T-helper 22 cell (primary cell): ENCODE measurements at places on chromosomes 6 and 20.
A peak's percentile ranks its signal among the peaks of the same experiment; 100 is the strongest.

GRCh38 chr6:52392944-52393343 lies 27.2 kb upstream of the EFHC1 start:
- DNase-seq = no peak

DNA sequence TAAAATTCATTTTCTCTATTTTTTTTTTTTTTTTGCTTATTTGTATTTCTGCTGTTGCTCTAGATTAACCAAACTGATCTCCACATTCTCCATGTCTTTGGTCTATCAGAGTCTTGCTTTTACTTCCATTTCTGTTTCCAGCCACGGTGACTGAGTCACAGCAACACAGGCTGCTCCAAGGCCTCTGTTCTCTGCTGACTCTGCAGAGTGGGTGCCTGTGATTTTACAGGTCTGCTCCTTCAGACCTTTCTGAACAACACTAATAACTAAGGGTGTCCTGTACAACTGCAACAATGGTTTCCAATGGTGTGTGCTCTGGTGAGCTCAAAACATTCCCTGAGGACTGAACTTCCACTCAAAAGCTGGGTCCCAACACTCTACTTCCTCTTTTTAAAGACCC lies 102.3 kb upstream of the BMP2 start:
- no peak for DNase-seq

- DNase-seq = no peak
Measured at GRCh38 chr6:7311176-7311575, 1.8 kb downstream of the SSR1 start.

- no peak for DNase-seq
Measured at GRCh38 chr6:120764312-120764711, 570.0 kb downstream of the TBC1D32 start.

DNA sequence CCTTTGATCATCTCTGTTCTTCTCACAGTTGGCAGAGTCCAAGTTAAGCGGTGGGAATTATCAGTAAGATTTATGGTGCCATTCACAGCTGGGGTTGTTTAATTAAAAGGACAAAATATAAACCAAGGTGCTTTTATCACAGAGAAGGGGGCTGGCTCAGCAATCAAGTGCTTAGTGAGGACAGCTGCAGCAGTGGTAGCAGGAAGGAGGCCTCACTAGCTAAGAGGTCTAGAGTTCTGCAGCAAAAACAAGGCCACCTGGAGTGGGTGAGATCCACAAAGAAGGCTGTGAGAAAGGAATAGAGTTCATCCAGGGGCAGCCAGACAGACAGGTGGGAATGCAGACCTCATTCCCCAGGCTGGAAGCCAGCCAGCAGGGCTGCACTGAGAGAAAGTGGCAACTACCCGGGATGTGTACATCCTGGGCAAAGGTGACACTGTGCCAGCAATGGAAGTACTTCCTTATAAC lies 37.1 kb downstream of the PIGU start:
- DNase-seq = no peak

DNA sequence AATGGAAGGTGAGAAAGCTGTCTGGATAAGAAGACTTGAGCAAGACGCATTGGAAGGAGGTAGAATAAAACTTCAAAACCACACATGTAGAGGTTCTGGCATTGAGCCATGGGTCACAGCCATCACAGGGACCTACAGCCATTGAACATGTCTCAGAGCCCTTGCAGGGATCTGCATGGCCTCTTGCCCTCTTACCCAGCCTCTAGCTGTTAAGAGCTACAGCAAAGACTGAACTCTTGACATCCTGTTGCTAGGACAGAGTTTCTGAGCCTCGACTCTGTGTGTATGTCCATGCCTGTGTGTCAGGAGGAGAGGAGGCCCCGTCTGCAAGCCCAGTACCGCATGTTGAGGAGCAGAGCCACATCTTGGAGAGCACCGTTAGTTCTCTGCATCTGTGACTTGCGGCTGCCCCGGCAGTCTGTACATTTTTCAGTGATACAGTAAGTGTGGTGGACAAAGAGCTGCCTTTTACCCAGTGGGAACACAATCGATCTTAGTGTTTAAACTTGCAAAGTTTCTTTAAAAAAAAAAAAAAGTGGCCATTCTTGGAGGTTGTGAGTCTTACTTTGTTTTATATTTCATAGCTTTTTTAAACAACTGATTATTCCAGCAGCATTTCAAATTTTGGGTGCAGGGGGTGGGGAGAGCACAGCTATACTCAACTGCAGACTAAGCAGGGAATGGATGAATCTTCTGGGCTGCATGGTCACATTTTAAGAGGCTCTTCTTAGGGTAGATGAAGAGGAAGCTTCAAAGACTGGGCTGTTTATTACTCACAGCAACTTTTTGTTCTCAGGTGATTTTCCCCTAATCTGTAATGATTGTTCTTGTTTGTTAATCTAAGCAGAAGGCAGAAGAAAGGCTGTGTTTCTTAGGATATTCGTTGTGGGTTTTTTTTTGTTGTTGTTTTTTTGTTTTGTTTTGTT lies 88.5 kb downstream of the TBC1D7 start:
- no peak for DNase-seq

GRCh38 chr20:25042531-25043498 lies 15.1 kb downstream of the ACSS1 start:
- DNase-seq = peak; percentile 7

- no peak for DNase-seq
Measured at GRCh38 chr6:158496700-158497099, 63.2 kb upstream of the TMEM181 start.

GRCh38 chr6:41449399-41450245 lies 96.6 kb upstream of the FOXP4 start:
- no peak for DNase-seq

DNA sequence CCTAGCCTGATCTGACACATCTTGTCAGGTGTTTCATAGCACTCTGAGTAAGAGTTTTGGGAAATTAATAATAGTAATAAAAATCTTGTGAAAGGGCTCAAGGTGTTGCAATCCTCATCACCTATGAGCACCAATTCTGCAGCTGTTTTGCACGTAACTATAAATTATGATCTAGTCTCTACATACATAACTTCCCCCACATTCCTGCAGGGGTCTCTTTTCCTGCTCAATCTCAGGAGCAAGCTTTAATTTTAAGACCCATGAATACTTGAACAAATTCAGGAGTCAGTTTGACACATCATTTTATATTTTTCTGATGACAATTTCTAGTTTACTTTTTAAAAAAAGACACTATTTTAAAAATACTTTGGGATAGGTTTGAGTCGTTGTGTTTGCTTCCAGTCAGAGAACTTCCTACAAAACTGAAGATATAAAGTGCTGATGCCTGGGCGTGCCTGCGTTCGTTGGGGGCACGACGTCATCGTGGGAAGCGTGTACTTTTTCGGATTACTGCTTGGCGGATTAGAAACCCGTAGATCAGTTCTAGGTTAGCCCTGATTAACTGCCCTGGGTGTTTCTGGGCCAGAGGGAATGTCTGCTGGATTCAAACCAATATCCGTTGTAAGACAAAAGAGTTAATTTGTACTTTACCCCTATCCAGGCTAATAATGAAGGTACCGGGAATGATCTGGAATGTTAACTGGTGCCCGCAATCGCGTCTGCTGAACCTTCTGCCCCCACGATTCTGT lies 1.0 kb upstream of the E2F3 start:
- peak; percentile 20 for DNase-seq

DNA sequence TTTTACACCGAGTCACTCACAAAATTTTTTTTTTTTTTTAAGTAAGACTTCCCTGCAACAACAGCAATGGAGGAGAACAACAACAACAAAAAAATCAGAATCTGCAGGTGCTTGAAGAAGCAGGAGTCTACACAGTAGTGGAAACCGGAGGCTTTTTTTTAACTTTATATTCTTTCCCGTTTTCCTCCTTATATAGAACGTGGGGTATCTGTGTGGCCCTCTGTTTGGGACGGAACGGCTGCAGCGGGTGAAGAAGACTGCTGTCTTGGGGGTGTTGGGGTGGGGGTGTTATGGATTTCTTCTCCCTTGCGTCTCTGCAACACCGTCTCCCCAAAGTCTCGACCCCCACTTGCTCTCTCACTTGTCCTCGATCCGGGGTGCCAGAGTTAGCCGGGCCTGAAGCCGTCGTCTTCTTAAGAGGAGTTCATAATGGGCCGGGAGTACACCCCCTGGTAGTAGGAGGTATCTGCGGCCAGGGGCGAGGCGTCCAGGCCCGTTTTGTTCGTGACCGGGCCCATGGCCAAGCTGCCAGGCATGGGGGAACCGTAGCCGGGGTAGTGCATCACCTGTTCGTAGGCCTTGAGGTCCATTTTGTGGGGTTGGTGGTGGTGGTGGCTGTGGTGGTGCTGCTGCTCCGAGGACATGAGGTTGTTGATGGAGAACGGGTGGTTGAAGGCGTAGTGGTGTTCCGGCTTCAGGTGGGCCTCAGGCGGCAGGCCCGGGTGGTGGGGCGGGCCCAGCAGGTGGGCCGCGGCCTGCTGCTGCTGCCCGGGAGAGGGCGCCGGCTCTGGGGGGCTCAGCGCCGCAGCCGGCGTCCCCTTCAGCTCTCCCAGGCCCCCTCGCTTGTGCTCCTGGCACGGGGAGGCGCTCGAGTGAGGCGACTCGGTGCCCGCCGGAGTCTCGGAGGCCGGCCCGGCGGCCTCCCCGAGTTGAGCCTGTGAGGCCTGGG lies 2.7 kb downstream of the FOXA2 start:
- no peak for DNase-seq

DNA sequence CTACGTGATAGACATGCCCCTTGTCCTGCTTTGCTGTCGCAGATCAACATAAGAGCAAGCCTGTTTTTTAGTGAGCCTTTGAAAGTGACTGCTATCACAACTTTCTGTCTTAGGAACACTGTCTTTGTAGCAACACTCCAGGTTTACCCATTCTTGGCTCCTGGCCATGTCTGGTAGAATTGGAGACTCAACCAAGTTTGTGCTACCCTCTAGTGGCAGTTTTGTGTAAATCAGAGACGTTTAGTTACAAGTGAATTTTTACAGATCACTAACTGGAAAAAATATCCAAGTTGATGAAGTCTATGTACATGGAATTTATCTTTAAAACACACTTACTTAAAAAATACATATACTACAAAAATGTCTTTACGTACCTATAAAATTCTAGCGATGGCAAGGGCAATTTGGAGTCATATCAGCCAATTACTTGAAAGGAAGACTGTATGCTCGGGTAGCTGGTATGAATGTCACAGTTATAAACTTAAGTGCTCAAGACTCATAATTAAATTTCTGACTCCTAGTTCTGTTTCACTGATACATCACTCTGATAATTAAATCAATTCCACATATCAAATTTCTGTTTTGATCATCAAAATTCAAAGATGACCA lies 101.4 kb downstream of the ADGB start:
- DNase-seq = peak; percentile 0

GRCh38 chr6:37239950-37240713 lies 17.4 kb upstream of the TBC1D22B start:
- peak; percentile 16 for DNase-seq

- DNase-seq = peak; percentile 81
Measured at GRCh38 chr6:3023663-3024483, 24.2 kb downstream of the NQO2 start.

DNA sequence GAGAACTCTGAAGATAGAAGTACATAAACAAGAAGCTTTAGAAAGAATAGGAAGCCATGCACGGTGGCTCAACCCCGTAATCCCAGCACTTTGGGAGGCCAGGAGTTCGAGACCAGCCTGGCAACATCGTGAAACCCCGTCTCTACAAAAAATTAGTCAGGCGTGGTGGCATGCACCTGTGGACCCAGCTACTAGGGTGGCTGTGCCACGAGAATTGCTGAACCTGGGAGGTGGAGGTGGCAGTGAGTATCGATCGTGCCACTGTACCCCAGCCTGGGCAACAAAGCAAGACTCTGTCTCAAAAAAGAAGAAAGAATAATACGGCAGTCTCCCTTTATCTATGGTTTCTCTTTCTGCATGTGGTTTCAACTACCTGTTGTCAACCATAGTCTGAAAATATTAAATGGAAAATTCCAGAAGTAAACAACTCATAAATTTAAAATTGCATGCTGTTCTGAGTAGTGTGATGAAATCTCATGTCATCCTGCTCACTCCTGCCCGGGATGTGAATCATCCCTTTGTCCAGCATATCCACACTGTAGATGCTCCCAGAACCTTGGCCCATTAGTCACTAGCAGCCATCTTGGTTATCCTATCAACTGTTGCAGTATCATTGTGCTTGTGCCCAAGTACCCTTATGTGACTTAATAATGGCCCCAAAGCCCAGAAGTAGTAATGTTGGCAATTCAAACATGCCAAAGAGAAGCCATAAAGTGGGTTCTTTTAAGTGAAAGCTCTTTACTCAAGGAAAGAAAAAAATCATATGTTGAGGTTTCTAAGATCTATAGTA lies 22.1 kb downstream of the DEK start:
- no peak for DNase-seq

DNA sequence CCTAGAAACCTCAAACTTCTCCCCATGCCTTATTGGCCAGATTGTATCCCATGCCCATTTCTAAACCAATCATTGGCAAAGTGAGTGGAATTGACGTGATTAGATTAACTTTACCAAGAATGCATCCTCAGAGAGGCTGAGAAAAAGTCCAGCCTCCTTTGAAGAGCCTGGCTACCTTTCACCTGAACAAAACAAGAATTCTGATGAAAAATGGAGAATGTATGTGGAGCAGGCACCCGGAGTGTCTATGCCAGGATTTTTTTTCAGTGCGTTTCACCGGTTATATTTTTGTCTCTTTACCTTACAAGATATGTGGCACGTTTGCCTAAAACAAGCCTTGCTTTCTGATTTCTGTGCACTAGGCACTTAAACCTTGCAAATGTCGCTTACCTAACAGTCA lies 6.1 kb upstream of the TRAM2 start:
- no peak for DNase-seq

GRCh38 chr6:90493332-90493731 lies 93.5 kb downstream of the MAP3K7 start:
- no peak for DNase-seq

DNA sequence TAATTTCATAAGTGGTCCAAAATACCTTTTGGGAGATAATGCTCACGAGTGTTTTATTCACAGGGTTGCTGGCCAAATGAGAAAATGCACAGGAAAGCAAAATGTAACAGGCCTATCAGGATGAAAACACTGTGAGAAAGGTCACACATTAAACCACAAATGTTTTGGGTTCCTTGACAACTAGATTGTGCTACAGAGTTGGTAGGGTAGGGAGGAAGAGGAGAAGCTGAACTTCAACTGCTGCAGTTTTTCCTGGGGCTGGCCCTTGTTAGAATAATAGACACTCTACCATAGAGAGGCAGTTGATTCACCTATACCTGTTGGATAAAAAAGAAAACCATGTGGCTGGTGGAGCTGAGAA lies 28.1 kb upstream of the PAQR8 start:
- no peak for DNase-seq

- no peak for DNase-seq
Measured at GRCh38 chr6:79841577-79842375, 105.6 kb downstream of the ELOVL4 start.

GRCh38 chr20:22619806-22620205 lies 35.4 kb upstream of the FOXA2 start:
- no peak for DNase-seq

DNA sequence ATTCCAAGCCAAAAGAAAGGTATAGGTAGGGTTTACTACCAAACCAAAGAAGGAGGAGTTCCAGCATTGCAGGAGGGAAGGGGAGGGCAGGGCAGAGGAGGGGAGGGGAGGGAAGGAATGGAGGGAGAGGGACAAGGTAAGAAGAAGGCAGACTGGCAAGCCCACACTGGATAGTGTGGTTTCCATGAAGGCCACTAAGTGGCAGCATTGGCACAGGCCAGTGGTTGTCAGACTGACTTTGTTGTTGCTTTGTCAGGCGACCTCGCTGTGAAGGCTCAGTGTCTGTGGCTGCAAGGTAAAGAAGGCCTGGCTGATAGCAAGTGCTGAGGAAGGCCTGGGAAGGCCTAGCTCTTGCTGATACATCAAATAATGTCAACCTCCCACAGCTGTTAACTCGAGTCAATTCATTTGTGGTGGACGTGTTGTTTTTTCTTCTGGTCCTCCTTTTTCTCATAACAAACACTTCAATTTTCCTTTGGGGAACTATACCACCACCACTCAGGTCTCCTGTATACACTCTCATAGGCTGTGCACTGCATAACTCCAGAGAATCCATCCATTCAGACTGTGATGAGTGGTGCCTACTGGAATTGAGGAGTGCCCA lies 7.7 kb upstream of the ZNF334 start:
- DNase-seq = no peak
